Activated CD4-positive, alpha-beta T cell treated with anti-CD3 and anti-CD28 coated beads for 1 hour (primary cell): ENCODE measurements at places on chromosomes 4 and X.

GRCh38 chr4:113692809-113693411 is 68.6 kb downstream of the CAMK2D start:
- no peak for DNase-seq

GRCh38 chr4:42519803-42520417 is 122.6 kb downstream of the SHISA3 start:
- no peak for DNase-seq

DNA sequence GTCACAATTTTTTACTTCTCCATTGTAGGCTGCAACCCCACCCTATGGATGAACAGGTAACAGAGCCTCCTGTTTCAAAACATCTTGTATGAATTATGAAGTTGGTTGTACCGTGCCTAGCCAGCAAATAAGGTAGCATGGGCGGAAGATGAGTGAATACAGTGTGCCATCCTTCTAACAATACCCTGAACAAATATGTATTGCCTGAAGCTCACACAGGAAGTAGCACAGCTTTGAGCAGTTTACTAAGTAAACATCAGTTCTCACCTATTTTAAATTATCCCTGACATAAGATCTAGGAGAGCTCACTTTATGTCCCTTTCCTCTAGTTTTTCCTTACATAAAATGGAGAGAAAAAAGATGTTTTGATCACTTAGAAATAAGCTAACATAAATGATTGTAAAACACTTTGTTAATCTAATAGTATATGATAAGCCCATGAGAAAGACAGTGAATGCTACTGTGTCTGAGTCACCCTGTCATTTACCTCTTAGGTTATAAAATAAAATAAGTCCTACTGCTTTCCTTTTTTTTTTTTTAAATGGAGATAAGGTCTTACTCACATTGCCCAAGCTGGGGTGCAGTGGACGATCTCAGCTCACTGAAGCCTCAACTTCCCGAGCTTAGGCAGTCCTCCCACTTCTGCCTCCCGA is 36.6 kb downstream of the GRSF1 start:
- DNase-seq, result no peak

- no peak for DNase-seq
Measured at GRCh38 chr4:154049457-154050181, 260.7 kb upstream of the SFRP2 start.

DNA sequence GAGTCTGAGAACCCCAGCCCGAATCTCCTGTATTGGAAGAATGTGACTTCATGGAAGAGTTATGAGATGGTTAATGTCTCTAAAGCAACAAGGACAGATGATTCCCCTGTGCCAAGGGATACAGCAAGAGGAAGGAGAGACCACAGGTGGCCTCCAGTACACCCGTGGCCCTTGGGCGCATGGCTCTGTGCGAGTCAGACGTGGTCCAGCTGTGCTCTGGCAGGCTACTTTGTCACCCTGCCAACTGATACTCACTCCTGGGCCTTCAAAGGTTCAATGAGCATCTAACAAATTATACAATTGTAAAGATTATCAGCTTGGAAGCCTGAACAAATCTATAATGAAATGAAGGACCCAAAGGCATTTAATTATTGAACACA is 71.7 kb downstream of the NYX start:
- no peak for DNase-seq

GRCh38 chr4:16544251-16544721 is 318.0 kb upstream of the TAPT1 start:
- DNase-seq, result no peak

DNA sequence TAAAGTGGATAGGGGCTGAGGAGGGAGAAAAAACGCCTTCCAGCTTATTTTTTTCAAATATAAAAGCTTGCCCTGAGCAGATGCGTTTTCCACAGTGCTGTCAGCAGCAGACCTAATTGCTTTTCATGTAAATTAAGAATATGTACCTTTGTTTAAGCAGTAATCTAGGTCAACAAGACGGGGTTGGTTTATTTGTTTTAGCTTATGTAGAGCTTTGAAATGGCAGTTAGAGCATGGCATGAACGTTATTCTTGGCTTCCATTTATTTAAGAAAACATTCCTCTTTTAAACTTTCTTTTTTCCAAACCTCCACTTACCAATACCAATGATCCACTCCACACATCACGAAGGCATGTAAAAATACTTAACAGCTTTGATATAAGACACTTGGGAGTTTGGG is 220.3 kb upstream of the TENM3 start:
- no peak for DNase-seq

DNA sequence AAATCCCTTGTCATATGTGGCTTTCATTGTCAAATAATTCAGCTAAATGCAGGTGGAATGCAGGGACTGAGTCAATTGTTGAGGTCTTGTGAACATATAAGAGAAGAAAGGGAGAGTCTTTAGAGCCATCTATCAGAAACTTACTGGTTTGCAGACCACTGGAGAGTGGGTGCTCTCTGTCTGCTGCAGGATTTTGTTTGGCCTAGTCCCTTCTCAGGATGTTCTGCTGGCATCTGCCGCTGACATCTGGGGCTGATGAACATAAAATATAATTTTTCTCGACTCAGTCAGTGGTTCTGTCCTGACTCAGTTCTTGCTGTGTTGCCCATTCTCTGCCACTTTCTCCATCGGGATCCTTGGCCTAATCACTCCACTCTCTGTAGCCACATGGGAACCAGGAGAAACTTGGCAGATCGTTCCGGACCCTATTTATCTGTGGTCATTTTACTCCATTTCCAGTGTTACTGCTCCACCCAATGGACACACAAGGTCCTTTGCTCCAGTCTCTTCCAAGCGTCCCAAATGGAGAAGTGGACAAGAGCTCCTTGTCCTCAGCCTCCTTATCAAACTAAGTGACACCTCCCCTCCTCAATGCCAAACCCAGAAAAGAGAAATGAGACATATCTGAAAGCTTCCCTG is 436.2 kb downstream of the FAT4 start:
- DNase-seq, result no peak

GRCh38 chr4:79467246-79467932 is 59.4 kb upstream of the GK2 start:
- no peak for DNase-seq

DNA sequence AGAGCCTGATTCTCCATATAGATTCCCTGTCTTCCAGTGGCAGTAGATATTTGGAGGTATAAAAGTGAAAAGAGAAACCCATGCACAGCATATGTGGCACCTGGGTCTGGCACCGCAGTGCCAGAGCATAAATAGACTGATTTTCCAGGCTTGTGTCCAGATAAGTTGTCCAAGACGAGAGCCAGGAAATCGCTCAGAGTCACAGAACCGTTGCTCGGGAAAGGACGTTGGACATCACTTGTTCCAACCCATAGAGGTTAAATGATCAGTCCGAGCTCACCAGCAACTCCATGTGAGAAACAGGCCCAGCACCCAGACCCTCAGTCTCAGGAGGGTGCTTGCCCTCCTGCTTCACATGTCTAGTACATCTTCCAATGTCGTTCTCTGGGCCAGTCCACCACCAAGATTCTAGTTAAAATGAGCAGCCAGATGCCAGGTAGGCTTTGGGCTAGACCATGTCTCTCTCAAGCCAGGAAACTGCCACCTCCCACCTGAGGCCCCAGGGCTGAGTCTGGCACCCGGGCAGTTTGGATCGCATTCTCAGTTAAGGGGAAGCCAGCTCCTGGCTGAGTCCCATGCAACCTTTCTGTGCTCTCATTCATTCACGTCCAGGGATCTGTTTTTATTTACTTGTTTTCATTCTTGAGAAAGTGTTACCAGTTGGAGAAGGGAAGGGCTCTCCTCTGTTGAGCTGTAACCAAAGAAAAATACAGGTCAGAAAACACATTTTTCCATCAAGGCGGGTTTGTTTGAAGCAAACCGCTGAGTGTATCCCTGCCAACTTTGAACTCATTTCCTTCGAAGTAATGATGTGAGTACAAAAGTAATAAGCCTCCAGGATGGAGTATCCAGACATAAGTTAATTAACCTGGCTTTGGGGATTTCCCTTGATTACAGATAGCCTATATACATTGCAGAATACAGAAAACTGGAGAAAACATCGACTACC is 91.7 kb downstream of the PHOX2B start:
- no peak for DNase-seq
